Stimulated activated CD8-positive, alpha-beta memory T cell treated with anti-CD3 and anti-CD28 coated beads, Interleukin-15, amount 100 ng/mL, for 24 hours (primary cell): ENCODE measurements at places on chromosomes 7 and 10.

- no peak for DNase-seq
Observed at GRCh38 chr10:96267234-96267705, 4.1 kb downstream of the BLNK start.

DNA sequence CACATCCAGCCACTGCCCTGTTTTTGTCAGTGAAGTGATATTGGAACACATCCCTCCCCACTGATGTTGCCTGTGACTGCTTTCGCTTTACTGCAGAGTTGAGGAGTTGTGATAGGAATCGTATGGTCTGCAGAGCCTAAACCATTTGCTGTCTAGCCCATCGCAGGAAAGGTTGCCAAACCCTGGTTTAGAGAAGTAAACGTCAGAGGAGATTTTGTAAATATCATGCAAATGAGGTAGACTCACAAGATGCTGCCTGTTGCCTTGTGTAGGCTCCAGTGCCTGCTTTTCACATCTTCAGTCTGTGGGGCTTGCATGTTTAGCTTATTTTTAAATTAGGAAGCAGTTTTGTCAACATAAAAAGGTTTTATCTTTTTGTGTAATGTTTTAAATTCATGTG is 107.1 kb downstream of the TRRAP start:
- no peak for DNase-seq

- DNase-seq = no peak
Observed at GRCh38 chr7:154837622-154838021, 165.3 kb downstream of the PAXIP1 start.

GRCh38 chr10:77844177-77844576 is 82.4 kb downstream of the DLG5 start:
- no peak for DNase-seq

- DNase-seq = no peak
Observed at GRCh38 chr7:86745013-86745745, 101.5 kb downstream of the GRM3 start.

GRCh38 chr7:90173127-90173844 is 19.0 kb downstream of the STEAP1 start:
- DNase-seq = no peak

DNA sequence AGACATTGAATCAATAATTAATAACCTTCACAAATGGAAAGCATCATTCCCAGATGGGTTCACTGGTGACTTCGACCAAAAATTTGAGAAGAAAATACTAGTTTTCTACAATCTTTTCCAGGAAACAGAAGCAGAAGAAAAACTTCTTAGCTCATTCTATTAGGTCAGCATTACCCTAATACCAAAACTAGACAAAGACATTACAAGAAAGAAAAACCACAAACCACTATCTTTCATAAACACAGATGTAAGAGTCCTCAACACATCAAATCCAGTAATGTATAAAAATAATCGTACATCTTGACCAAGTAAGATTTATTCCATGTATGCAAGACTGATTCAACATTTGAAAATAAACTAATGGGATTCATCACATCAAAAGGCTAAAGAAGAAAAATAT is 64.0 kb upstream of the CDK1 start:
- DNase-seq = no peak

- DNase-seq = no peak
Observed at GRCh38 chr10:87721781-87722180, 62.1 kb downstream of the PAPSS2 start.

DNA sequence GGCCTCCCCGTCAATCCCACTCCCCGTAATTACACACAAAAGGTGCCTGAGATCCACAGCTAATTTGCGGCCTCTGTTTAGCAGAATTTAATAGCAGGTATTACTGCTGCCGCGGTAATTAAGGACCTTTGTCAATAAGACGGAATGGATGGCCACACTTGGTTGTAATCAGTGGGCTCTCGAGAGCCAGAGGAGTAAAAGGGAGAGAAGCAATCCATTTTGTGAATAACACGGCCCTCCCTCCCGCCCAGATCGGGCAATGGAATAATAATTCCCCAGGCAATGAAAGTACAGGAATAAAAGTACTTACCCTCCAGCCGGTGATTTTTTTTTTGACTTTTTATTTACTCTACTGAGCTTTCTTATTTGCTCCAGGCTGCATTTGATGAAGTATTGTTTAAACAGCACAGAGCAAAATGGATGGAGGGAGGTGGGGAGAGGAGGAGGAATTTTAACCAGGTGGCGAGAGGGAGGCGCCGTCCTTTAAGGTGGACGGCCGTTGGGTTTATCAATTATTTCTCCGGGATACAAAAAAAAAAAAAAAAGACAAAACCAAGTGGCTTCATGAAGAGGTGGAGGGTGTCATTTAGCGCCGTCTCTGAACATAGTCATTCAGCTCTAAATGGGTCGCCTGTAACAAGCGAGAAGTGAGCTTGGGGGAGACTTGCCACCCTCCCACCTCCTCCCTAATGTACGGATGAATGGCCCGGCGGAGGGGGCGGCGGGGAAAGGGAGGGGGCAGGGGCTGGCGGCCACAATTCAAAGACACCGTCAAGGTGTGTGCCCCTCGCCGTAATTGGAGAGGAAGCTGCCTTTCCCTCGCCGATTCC is 120.3 kb downstream of the BUB3 start:
- DNase-seq = no peak

DNA sequence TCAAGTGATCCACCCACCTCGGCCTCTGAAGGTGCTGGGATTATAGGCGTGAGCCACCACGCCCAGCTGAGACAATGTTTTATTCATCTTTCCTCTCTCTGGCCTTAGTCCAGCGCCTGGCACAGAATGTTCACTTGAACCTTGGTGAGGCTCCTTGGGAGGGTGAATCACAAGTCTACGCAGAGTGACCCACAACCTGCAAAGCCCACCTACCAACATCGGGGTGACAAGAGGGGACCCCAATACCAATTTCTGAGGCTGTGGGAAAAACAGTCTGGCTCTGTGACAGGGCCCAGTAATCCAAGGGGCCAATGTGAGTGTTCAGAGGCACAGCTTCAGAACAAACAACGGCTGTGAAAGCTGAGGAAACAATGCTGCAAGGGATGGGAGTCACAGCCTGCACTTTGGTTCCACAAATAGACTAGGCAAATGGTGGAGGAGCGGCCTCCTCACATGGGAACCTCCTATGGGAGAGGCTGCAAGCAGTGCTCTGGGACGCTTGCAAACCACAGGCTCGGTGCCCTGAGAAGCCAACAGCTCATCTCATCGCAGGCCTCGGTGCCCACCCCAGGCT is 5.6 kb upstream of the MALSU1 start:
- no peak for DNase-seq

- DNase-seq = no peak
Observed at GRCh38 chr7:1536743-1537534, 6.4 kb downstream of the MAFK start.

- no peak for DNase-seq
Observed at GRCh38 chr10:55786461-55787050, 574.5 kb downstream of the ZWINT start.

DNA sequence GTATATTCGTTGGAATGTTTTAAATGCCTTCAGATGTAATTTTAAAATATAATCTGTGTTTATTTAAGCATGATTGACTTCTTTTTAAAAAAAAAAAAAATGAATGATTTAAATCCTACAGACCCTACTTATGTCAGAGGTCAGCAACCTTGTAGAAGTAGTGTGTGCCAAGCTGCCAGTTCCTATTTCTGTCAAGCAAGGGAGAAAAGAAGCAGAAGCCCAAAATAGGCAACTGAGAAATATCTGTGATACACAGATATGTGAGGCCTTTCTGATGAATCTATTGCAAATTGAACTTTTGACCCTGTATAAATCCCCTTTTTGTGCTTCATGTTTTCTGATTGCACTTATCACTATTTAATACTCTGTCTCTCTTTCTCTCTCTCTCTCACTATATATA is 199.5 kb downstream of the LRRN3 start:
- DNase-seq = no peak

- DNase-seq = no peak
Observed at GRCh38 chr7:20227291-20227795, 10.2 kb upstream of the MACC1 start.

DNA sequence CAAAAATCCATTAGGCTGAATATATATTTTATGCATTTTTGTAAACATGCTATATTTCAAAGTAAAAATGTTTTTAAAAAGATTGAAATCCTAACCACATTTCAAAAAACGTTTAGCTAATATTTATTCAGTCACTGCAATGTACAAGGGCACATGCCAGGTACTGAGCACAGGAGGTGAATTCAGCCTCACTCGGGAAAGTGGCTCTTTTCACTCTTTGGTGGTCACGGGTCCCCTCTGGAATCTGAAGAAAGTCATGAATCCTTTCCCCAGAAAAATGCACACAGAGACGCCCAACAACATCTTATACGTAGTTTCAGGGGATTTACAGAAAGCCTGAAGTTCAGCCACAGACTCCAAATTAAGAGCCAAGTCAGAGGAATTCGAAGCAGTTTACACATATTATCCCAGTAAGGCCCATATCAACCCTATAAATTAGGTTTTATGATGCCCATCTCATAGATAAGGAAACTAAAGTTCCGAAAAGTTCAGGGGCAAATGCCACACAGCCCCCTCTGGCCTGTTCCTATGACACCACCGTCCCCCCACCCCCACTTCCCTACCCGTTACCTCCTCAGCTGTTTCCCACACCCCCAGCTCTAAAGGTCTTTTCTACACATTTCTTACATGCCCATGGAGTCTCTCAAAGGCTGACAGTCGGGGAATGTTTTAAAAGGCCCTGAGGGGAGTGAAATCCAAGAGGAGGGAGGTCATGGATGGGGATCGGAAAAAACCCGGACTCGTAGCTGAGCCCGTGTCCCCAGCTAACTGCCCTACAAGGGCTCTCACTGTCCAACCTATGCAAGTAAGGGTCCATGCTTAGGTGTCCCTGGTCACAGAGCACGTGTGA is 9.6 kb upstream of the SVOPL start:
- DNase-seq = no peak

DNA sequence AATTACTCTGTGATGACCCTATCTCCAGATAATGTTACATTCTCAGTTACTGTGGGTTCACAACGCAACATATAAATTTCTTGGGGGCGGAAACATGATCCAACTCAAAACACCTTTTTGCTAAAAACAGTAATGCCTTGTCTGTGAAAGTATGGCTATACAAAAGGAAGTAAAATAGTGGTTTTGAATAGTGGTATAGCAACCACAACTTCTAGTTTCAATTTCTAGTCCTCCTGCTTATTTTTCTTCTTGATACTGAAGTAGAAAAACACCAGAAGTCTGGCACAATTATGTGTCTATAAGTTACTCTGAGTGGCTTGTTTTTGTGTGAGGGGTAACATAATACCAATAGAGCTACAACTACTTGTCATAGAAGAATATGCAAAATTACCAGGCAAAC is 21.5 kb upstream of the ZNF800 start:
- DNase-seq = no peak

- no peak for DNase-seq
Observed at GRCh38 chr7:95999481-95999880, 227.1 kb downstream of the DYNC1I1 start.

DNA sequence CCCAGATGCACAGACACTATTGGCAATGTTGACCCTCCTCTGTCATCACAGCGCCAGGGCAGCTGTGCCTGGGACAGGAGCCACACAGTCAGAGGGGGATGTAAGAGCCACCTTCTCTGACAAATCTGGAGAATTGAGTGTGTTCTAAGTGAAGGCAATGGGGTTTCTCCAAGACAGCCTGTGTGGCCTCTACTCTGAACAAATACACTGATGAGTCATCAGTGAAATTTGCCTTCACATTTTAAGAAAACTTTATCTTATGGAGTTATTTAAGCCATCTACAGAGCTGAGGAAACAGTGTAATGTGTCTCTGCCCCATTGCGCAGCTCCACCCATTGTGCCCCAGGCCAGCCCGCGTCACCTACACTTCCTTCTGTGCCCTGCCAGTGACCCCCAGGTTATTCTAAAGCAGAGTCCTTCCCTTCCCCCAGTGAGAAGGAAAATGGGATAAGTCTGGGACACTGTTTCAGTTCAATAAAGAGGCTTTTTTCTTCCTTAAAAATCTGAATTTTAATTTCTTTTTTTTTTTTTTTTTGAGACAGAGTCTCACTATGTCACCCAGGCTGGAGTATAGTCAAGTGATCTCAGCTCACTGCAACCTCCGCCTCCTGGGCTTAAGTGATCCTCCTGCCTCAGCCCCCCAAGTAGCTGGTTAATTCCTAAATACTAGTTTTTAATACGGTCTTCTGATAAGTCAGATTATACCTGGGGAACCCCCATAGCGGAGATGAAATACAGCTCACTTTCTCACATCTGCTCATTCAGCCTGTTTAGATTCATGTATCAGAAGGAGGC is 21.8 kb downstream of the AKR1E2 start:
- DNase-seq = no peak

DNA sequence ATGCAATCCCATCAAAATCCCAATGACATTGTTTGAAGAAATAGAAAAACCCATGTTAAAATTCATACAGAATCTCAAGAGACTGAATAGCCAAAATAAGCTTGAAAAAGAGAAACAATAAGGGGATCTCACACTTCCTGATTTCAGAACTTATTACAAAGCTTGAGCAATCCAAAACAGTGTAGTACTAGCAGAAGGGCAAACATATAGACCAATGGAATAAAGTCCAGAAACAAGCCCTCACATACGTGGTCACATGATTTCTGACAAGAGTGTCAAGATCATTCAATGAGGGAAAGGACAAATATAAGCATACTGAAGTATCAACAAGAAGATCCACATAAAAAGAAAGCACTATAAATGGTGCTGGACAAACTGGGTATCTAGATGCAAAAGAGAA is 31.9 kb downstream of the MICU1 start:
- no peak for DNase-seq

GRCh38 chr10:122286867-122287266 is 15.8 kb downstream of the BTBD16 start:
- no peak for DNase-seq

GRCh38 chr10:74906611-74907198 is 80.3 kb downstream of the KAT6B start:
- no peak for DNase-seq

DNA sequence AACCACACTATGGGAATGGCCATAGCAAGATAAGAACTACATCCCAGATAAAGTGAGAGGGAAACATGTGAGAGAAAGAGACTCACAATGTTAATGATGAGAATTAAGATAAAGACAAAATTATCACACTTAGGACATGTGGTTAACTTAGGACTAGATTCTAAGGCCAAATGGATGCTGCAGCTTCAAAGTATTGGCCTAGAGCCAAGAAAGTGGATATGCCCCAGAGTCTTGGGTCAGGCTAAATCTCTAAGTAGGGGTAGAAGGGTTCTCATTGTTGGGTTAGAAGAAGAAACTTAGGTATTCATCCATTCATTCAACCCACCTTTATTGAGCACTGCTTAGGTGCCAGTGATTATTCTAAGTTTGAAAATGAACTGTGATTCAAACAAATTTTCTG is 818.0 kb downstream of the PHTF2 start:
- no peak for DNase-seq

DNA sequence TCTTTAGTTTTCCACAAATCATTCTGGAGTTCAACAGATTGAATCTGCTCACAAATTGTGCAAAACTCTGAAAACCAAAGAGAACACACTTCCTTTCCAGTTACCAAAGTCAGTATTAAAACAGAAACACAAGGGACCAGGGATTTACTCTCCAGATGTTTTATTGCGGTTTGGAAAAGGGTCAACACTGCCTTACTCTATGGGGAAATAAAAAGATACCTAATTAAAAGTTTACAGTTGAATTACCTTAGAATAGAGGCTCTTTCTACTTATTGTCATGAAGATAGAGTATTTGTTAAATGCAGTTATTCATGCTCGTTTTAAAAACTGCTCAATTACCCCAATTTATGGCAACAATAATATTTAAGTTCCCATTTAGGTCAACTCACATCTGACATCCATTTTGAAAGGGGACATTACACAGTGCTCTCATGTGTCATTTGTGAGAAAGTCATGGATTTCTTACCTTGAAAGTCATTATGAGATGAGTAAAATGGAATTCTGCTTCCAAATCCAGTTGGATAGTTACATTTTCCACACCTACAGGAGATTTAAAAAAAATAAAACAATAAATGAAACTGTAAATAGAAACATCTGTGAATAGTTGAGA is 8.4 kb downstream of the LAMB1 start:
- no peak for DNase-seq
